ENCODE measurements at places on chromosomes 4 and X. TPM values are rescaled to one million over a fixed set of nuclear protein-coding genes. Genes with fewer than 3 reads are reported as not detected.
A peak's percentile ranks its signal among the peaks of the same experiment; 100 is the strongest.

ASB9 gene
- total RNA-seq, result not detected

ADGRG4 gene
- total RNA-seq, result not detected

SMIM10L2A gene
- 0.24 TPM for total RNA-seq

TMSB15C gene
- 5.4 TPM for total RNA-seq

DNA sequence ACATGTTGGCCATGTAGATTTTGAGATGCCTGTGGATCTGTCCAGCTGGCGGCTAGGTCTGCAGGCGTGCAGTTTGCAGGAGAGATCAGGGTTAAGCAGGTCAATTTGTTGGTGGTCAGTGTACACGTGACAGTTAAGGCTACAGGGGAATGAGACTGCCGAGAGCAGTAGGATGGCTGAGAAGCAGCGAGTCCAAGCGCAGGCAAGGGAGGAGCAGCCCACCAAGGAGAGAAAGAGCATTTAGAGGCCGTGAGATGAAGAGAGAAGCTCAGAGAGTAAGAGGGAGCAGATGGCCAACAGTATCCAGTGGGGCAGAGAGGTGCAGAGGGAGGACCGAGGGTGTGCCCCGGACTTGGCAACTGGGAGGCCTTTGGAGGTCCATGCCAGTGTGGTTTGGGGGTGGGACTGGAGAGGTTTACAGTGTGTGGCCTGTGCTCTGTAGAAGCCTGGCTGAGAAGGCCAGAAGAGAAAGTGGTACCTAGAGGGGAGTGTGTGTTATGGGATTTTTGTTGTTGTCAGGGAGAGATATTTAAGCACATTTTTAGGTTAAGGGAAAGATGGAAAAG lies 18.4 kb downstream of the SNX25 start:
- no peaks in the 10 kb centered on the region for H3K27me3 ChIP-seq
- H3K27ac ChIP-seq, result no peak overlapping the region
- no peak overlapping the region for H3K4me3 ChIP-seq
- no peak for DNase-seq
- no peaks in the 10 kb centered on the region for H3K36me3 ChIP-seq

DNA sequence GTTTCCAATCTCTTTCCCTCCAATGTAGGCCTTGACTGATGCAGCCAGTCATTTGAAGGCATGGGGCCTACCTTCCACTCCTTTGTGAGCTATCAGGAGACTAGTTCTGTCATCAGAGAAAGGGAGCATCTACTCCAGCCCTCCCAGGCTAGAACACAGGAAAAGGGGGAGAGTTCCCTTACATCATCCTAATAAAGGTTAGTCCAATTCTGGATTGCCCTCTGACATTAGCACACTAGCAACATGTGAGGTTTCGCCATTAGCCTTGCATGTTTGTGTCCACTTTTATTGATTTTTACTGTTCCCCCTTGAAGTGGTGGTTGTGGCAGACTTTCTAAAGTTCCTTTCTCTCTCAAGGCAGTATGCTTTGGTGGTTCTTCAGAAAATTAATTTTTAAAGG lies 67.3 kb downstream of the ZFX start:
- no peaks in the 10 kb centered on the region for H3K4me1 ChIP-seq
- no peak overlapping the region for H3K4me3 ChIP-seq
- no peaks in the 10 kb centered on the region for H3K27me3 ChIP-seq
- H3K27ac ChIP-seq, result no peak overlapping the region
- peaks cover 3% of the 10 kb centered on the region for H3K36me3 ChIP-seq
- no peak for DNase-seq

- no peak for DNase-seq
- peaks cover 26% of the 10 kb centered on the region for H3K27me3 ChIP-seq
- no peak overlapping the region for H3K27ac ChIP-seq
- H3K36me3 ChIP-seq, result no peaks in the 10 kb centered on the region
- peaks cover 7% of the 10 kb centered on the region for H3K4me1 ChIP-seq
Observed at GRCh38 chr4:151429957-151430570, 21.1 kb downstream of the FHIP1A start.

- DNase-seq, result no peak
- H3K27me3 ChIP-seq, result no peaks in the 10 kb centered on the region
- no peak overlapping the region for H3K4me3 ChIP-seq
- H3K27ac ChIP-seq, result no peak overlapping the region
Observed at GRCh38 chr4:158020176-158020575, 152.6 kb downstream of the GASK1B start.

DNA sequence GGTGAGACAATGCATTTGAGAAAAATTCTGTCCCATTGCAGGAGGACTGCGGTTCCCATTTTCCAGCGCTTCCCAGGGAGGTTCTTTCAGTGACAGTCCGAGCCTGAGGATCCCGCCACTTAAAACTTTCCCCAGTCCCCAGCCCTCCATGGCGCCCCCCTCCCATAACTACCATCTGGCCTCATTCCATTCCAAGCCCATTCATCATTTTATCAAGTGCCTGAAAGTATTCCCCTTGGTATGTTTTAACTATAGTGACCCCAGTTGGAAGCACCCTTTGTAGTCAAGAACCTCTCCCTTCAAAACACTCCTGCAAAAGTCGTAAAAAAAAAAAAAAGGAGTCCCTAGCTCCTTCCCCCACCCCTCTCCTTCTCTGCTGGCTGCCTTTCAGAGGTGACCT lies 1.2 kb downstream of the RASL11B start:
- no peak overlapping the region for H3K4me3 ChIP-seq
- H3K27me3 ChIP-seq, result peaks cover 43% of the 10 kb centered on the region
- H3K27ac ChIP-seq, result no peak overlapping the region
- H3K4me1 ChIP-seq, result peaks cover 17% of the 10 kb centered on the region

DNA sequence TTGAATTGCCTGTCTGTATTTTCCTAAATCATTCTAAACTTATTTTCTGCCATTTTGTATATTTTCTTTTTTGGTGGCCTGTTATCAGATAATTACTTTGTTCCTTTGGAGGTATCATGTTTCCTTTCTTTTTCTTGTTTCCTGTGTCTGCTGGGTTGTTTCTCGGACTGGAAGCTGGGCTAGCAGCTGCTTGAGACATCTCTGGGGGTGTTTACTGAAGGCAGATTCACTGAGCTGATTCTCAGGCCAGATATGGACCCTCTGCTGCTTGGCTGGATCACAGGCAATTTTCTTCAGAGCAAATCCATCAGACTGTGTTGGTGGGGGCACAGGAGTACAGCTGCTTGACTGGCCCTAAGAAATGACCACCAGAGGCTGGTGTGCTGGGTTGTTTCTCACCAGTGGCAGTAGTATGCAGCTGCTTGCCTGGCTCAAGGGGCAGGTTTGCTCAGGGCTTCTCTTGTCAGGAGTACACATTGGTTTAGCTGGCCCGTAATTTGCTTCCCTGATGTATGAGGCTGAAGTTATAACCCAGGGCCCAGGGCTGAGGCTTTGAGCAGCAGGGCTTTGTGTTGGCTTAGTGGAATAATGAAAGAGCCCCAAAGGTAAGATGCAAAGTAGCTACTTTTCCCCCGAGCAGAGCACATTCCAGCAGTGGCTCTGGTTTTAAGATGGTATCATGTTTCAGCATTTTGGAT lies 680.6 kb downstream of the TECRL start:
- DNase-seq, result no peak
- no peaks in the 10 kb centered on the region for H3K4me1 ChIP-seq
- no peak overlapping the region for H3K4me3 ChIP-seq
- H3K27ac ChIP-seq, result no peak overlapping the region
- H3K27me3 ChIP-seq, result no peaks in the 10 kb centered on the region

GRCh38 chr4:102439812-102440211 lies 61.3 kb upstream of the NFKB1 start:
- H3K4me3 ChIP-seq, result no peak overlapping the region
- H3K27me3 ChIP-seq, result peaks cover 8% of the 10 kb centered on the region
- no peaks in the 10 kb centered on the region for H3K4me1 ChIP-seq
- no peak for DNase-seq

GRCh38 chr4:31807036-31807435 lies 1086.9 kb downstream of the PCDH7 start:
- no peak for DNase-seq

GRCh38 chr4:14269824-14270223 lies 642.3 kb upstream of the BOD1L1 start:
- no peak for DNase-seq
- no peaks in the 10 kb centered on the region for H3K36me3 ChIP-seq
- H3K4me3 ChIP-seq, result no peak overlapping the region
- H3K4me1 ChIP-seq, result no peaks in the 10 kb centered on the region
- H3K27ac ChIP-seq, result no peak overlapping the region

GRCh38 chrX:20571611-20572010 lies 304.9 kb upstream of the RPS6KA3 start:
- H3K4me3 ChIP-seq, result no peak overlapping the region
- DNase-seq, result no peak
- H3K27me3 ChIP-seq, result peaks cover 26% of the 10 kb centered on the region
- no peaks in the 10 kb centered on the region for H3K36me3 ChIP-seq

DNA sequence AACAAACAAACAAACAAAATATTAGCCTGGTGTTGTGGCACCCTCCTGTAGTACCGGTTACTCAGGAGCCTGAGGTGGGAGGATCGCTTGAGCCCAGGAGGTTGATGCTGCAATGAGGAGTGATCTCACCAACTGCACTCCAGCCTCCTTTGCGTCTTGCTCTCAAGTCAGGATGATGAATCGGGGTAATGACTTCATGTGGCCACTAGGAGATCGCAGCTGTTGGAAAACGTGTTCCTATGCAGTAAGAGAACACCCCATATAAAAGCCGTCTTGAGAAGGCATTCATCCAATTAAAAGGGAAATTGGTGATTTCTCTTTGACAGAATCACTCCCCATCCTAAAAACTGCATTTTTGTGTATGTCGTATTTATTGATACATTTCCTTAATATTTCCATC lies 6.9 kb downstream of the CCNB3 start:
- H3K27ac ChIP-seq, result no peak overlapping the region
- H3K4me3 ChIP-seq, result no peak overlapping the region
- no peak for DNase-seq
- peaks cover 17% of the 10 kb centered on the region for H3K27me3 ChIP-seq
- no peaks in the 10 kb centered on the region for H3K4me1 ChIP-seq
- H3K36me3 ChIP-seq, result no peaks in the 10 kb centered on the region

- H3K36me3 ChIP-seq, result peaks cover 11% of the 10 kb centered on the region
- H3K4me1 ChIP-seq, result no peaks in the 10 kb centered on the region
- H3K27ac ChIP-seq, result no peak overlapping the region
- DNase-seq, result no peak
- no peaks in the 10 kb centered on the region for H3K27me3 ChIP-seq
Observed at GRCh38 chr4:183700407-183700806, 41.3 kb downstream of the TRAPPC11 start.

- no peak overlapping the region for H3K27ac ChIP-seq
- no peak overlapping the region for H3K4me3 ChIP-seq
- H3K27me3 ChIP-seq, result no peaks in the 10 kb centered on the region
- no peaks in the 10 kb centered on the region for H3K36me3 ChIP-seq
Observed at GRCh38 chrX:27575565-27575964, 14.6 kb upstream of the DCAF8L2 start.

DNA sequence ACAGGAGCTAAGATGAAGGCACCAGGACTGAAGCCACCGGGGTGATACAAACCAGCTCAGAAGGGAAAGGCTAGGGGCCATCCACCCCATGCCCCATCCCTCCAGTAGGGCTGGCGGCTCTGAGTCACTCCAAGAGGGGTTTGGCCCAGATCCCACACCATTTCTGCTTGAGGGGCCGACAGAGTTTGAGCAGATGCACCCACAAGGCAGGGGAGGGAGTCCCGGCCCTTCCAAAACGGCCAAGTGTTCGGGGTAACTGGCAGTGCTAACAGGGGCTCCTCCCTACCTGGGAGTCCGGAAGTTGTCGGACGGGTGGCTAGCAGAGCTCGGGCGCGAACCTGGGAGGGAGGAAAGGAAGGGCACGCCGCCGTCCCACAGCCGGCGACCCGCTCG lies 412 bp downstream of the SLC10A3 start:
- peak overlapping the region; percentile 95 for H3K4me3 ChIP-seq
- H3K36me3 ChIP-seq, result peaks cover 10% of the 10 kb centered on the region
- peak; percentile 46 for DNase-seq
- no peaks in the 10 kb centered on the region for H3K27me3 ChIP-seq
- H3K27ac ChIP-seq, result peak overlapping the region; percentile 81
- peaks cover 15% of the 10 kb centered on the region for H3K4me1 ChIP-seq

GRCh38 chrX:55008571-55009358 lies 8.6 kb downstream of the APEX2 start:
- no peak for DNase-seq
- H3K27me3 ChIP-seq, result no peaks in the 10 kb centered on the region
- peak overlapping the region; percentile 56 for H3K27ac ChIP-seq
- H3K36me3 ChIP-seq, result peaks cover 7% of the 10 kb centered on the region
- peaks cover 5% of the 10 kb centered on the region for H3K4me1 ChIP-seq

- H3K4me1 ChIP-seq, result no peaks in the 10 kb centered on the region
- H3K36me3 ChIP-seq, result no peaks in the 10 kb centered on the region
- no peak overlapping the region for H3K27ac ChIP-seq
- DNase-seq, result no peak
- no peak overlapping the region for H3K4me3 ChIP-seq
- H3K27me3 ChIP-seq, result no peaks in the 10 kb centered on the region
Observed at GRCh38 chr4:99099311-99099710, 10.7 kb upstream of the ADH5 start.

DNA sequence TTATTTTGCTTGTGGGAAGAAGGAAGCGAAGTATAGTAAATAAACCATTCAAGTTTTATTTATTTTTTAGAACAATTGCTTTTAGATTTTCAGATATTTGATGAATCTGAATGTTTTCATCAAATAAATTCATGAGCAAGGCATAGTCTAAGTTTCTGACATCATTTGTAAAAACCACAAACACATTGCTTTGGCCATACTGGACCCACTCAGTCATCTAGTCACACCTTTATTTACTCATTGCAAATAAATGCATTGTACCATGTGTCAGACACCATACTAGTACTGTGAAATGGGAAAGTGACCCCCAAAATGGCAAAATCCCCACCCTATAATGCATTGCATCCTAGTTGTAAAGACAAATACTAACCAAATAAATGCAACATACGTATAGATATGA lies 449.1 kb upstream of the SMIM31 start:
- H3K36me3 ChIP-seq, result no peaks in the 10 kb centered on the region
- no peak overlapping the region for H3K4me3 ChIP-seq
- H3K27ac ChIP-seq, result no peak overlapping the region
- no peak for DNase-seq
- no peaks in the 10 kb centered on the region for H3K27me3 ChIP-seq
- no peaks in the 10 kb centered on the region for H3K4me1 ChIP-seq
